ENCODE measurements at places on chromosomes 12 and 14.

GRCh38 chr12:22190969-22191368 is 143.5 kb downstream of the ST8SIA1 start:
- no peak for DNase-seq

DNA sequence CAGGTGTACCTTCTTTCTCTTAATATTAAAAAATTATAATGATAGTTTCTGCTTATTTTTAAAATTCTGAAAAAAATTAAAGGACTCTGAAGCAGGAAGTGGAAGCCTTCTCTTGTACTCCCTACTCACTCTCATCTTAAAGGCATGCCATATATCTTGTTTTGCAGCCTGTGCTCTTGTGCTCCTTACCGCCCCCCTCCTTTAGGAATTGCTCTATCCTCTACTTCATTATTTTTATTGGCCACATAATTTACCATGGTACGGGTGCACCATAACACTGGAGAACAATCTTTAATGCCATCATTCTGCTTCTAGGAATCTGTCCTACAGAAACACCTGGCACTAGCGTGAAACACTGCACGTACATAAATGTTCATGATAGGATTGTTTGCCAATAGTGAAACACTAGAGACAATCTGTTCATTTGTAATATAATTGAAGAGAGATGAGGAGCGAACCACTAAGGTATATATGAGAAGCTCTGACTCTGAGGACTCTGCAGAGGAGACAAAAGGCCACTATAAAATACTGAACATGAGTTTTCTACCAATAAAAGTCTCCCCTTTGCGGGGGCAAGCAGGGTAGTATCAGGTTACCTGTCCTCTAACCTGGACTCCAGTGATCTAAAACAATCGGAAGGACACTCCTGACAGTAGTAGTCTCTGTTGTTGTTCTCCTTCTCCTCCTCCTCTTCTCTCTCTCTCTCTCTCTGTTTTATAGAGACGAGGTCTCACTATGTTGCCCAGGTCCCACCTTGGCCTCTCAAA is 6.3 kb upstream of the NYNRIN start:
- DNase-seq: no peak

- DNase-seq: no peak
Measured at GRCh38 chr12:15662303-15662980, 126.7 kb downstream of the EPS8 start.

GRCh38 chr14:44369401-44370123 is 137.5 kb downstream of the FSCB start:
- no peak for DNase-seq

DNA sequence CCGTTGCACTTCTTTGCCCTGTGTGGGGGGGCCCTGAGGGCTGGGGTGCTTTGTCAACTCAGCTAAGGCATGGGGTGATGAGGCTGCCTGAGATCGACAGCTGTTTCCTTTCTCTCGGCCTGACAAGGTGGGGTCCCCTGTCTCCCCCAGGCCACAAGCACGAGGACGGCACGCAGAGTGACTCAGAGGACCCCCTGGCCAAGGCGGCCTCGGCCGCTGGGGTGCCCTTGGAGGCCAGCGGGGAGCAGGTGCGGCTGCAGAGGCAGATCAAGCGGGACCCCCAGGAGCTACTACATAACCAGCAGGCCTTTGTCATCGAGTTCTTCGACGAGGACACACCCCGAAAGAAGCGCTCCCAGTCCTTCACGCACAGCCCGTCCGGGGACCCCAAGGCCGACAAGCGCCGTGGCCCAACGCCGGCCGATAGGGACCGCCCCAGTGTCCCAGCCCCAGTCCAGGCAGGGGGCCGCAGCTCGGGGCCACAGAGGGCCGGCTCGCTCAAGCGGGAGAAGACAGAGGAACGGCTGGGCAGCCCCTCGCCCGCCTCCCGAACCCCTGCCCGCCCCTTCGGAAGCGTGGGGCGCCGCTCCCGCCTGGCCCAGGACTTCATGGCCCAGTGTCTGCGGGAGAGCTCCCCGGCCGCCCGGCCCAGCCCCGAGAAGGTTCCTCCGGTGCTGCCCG is 18.8 kb downstream of the CEP170B start:
- DNase-seq: no peak

DNA sequence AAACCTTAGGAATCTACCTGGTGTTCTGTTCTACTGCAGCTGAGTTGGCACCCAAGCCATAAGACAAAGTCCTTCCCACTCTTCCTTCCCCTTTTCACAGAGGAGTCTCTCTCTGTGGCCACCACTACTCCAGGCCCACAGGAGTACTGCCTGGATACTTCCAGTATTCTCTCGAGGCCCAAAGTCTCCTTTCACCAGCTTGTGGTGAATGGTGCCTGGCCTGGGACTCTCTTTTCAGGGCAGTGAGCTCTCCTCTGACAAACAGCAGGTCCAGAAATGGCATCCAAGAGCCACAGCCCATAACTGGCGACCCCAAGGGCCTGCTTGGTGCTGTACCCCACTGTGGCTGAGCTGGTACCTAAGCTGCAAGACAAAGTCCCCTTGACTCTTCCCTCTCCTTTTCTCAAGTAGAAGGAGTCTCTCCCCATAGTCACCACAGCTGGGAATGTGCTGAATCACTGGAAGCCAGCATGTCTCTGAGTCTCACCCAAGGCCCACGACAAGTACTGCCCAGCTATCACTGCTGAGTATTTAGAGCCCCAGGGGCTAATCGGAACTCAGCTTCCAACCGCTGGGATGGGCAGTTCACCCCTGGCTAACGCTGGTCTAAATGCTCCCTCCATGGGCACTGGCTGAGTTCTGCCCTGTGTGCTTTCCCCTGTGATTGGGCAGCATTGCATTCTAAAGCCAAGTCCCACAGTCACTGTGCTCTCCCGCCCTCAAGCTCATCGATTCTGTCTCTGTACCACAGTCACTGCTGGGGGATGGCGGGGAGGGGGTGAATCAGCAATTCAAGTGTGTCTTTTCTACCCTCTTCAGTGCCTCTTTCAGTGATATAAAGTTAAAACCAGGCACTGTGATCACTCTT is 6.1 kb downstream of the A2ML1 start:
- DNase-seq: no peak

Data from NCI-H446 treated with DMSO at 0.1 percent for 48 hours (cell line).